ENCODE measurements at places on chromosomes 4 and X.

DNA sequence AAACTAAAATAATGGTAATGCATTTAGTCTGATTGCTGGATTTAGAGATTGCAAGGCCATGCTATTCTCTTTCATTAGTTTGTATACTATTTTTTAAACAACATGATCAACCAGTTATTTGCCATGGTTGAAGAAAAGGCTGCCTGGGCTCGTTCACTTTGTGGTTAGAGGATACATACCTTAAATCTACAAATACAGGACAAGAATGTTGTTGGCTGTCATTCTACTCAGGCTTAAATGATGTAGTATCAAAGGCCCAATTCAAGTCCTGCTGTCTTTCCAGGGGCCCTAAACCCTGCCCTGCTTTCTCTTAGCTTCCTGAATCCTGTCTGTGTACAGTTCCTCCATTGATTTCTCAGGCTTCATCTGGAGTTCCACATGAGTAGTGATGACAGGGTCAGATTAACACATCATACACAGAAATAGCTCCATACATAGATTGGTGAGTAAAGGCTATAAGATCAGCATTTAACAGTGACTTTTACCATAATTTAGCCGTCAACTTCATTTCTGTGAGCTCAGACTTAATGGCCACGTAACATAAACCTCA lies 114.9 kb upstream of the GPRIN3 start:
- DNase-seq, result no peak

DNA sequence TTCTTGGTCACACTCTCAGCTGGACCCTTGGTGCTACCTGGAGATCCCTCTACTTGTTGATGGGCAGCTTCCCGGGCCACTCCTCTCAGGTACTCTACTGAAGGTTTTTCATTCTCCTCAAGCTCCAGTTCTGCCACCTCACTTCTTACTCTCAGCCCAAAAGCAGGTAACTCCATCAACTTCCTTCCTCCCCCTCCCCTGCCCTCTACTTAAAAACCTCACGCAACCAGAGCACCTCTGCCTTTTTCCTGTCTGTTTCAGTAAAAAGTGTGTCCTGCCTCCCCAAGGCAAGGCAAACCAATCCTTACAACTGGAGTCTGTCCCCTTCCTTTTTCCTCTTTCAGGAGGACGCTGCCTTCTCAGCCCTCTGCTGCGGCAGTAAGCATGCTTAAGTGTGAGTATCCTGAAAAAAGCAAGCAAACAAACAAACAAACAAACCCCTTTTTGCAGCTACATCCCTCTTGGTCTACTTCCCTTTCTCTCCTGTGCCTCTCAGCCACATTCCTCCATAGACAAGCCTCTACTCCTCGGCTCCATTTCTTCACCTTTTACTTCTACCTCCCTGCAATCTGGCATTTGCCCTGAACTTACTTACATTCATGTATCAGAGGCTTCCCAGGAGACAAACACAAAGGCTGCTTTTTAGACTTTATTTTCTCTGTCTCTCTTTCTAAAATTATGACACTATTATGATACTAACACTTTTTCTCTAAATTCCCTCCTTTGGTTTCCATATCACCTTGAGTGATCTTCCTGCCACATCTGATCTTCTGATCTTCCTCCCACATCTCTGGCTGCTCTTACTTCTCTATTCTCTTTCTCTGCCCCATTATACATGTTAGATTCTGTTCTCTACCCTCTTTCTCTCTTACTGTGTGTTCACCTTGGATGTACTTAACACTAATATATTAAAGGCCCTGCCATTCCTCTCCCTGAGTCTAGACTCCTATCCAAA lies 5.4 kb downstream of the ALPK1 start:
- DNase-seq, result no peak

GRCh38 chr4:106522839-106523238 lies 154.3 kb upstream of the GIMD1 start:
- DNase-seq, result no peak

DNA sequence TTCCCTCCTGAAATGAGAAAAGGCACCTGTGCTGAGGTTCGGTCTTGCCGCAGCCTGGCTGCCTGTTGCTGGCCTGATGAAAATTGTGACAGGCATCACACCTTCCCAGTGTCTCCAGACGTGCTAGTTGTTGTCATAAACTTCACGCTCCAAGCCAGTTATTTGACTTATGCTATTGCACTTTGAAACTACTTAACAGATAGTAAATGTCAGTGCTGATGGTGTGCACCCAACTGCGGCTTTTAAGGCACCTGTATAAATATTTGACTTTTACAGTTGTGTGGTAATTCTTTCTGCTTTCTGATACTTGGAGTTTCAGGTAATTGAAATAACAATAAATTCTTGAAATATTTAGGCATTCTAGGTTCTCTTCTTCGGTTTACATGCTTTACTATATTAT lies 1.8 kb downstream of the WWC2 start:
- no peak for DNase-seq

DNA sequence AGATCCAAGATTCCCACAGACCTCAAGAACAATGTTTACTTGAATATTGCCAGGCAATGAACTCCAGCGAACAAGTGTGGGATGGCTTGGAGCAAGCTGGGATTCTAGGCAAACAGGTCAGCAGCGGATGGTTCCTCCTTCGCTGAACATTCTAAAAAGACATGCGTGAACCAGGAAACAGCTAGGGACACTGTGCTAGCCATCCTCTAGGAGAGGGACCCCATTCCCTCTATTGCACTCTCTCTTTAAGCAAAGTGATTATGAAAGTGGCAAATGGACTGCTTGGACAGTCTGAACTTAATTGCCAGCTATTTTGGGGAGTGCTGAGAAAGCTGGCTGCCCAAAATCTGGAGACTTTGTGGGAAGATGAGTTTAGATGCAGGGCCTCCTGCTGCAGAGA lies 29.9 kb upstream of the TEC start:
- no peak for DNase-seq

GRCh38 chrX:153669174-153669890 lies 4.3 kb downstream of the PNCK start:
- peak; percentile 72 for DNase-seq

GRCh38 chr4:18568600-18568999 lies 547.0 kb upstream of the LCORL start:
- DNase-seq, result no peak

DNA sequence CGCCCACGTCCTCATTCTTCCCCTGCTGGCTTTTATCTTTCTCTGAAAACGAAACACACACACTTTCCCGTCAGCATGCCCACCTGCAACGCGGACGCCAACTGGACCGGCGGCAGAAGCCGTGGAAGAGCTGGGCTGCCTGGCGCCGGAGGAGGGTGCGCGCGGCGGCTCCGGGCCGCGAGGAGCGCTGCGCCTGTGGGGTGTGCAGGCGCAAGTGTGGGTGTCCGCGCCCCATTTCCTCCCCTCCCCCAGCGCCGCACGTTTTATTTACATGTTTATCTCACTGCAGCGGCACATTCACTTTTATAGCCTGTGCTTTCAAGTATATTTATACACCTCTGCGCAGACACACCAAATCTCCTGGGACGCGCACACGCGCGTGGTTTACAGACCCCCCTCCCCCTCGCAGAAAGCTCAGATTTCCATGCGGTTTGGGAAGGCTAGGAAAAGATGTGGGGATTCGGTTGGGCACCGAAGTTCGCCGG lies 1.5 kb downstream of the PITX2 start:
- no peak for DNase-seq

DNA sequence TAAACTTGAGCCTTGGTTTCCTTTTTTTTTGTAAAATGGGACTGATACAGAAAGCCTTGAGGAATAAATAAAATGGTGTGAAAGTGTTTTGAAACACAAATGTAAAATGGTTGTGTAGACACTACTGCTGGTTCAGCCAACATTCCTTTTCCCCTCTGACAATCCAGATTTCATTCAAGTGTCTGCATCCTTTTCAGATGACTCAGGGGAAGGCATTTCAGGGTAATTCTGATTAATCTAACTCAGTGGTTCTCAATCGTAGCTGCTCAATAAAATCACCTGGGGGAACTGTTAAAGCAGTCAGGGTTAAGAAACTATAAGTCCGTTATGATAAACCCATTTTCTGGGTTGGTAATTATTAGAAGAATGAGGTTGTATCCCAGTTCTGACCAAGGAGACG lies 4.6 kb downstream of the ARHGAP10 start:
- DNase-seq, result no peak

DNA sequence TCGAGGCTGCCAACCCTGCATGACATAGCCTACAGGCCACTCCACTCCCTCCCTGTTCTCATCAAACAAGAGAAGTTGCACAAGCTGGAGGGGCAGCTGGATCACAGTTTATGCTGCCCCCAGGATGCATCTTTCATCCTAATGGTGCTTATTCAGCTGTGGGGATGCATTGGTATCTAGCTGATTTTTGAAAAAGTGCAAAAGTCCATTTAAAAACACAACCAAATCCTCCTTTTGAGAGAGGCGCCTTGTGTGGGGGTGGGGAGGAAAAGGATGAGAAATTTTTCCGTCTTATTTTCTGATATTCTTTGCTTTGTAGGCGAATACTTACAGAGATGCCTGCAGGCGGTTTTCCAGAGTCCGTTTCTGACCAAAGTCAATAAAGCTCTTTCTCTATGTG lies 276.4 kb upstream of the BOD1L1 start:
- no peak for DNase-seq

- DNase-seq, result no peak
These were observed 3.2 kb upstream of the NFKB1 start for GRCh38 chr4:102497986-102498385.

- no peak for DNase-seq
These were observed 203.6 kb upstream of the MAMLD1 start for GRCh38 chrX:150159537-150159936.

DNA sequence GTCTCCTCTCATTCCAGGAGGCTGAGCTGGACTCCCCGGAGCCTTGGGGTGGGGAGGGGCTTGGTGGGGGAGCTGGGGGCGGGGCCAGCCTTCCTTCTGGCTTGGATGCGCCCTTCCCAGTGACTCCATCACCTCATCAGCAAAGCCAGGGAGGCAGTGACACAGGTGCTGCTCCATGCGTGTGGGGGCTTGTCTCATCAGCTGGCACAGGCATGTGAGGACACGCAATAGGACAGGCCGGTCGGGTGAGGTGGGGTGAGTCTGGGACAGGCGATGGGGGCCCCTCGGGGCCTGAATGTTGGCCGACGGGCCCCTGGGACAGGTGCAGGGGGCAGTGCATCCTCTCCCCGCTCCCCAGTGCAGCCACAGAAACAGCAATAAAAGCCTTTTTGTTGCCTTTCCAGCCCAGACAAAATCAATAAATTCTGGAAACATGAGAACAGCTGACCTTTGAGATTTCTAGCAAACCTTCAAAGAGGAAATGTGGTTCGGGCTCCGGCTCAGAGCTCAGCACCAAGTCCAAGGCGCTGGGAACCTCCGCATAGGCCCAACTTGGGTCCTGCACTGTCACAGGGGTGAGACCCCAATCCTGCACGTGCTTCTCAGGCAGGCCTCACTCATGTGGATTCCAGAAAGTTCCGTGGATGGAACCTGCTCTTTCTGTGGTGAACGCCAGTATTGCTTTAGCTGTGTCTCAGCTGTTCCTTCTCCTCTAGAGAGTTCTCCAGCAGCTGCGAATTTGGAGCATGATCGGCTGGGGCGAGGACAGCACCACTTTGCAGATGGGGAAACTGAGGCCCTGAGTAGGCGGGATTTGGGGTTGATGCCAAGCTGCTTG lies 18.5 kb downstream of the ADRA2C start:
- no peak for DNase-seq

DNA sequence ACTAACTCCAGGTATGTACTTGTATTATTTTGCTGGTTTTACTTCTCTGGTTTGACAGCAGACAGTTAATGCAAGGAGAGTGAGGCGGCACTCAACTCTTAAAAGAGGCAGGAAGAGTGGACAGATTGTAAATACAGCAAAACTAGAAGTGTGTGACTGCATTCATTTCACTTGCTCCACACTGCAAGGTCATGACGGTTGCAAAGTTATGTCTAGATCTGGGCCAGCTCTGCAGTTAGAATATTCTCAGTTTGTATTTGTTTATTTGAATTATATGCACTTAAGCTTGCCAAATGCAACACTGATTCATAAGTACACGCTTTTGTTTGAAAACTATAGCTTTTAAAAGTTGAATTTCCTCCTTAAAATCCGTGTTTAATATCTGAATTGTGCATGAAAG lies 148.9 kb downstream of the STIM2 start:
- no peak for DNase-seq

- DNase-seq, result no peak
These were observed 66.8 kb downstream of the SOWAHB start for GRCh38 chr4:76830964-76831703.

DNA sequence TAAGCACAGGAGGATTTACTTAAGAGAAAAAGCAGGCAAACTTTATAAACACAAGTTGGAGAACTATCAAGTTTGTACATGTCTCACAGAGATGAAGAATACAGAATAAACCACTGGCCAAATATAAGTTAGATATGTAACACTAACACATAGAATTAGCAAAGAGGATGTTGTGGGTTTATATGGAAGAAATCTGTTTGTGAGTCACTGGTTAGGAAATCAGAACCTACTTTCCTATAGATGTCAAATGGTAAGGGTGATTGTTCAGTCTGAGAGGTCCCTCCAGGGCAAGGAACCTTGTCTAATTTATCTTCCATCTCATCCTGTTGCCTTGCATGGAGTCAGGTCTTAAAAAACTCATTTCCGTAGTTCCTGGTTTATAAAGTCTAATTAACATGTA lies 14.8 kb upstream of the ART3 start:
- no peak for DNase-seq

GRCh38 chrX:68989865-68990606 lies 161.2 kb downstream of the EFNB1 start:
- no peak for DNase-seq

DNA sequence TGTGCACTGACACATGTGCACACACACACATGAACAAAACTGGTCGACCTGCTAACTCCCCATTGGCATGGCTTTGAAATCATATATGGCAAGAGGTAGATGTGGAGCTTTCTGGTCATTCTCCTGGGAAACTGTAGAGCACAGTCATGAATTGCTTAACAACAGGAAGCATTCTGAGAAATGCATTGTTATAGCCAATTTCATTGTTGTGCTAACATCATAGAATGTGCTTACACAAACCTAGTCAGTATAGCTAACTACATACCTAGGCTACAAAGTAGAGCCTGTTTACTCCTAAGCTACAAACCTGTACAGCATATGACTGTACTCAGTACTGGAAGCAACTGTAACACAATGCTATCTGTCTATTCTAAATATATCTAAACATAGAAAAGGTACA lies 134.2 kb upstream of the SH3RF1 start:
- DNase-seq, result no peak

DNA sequence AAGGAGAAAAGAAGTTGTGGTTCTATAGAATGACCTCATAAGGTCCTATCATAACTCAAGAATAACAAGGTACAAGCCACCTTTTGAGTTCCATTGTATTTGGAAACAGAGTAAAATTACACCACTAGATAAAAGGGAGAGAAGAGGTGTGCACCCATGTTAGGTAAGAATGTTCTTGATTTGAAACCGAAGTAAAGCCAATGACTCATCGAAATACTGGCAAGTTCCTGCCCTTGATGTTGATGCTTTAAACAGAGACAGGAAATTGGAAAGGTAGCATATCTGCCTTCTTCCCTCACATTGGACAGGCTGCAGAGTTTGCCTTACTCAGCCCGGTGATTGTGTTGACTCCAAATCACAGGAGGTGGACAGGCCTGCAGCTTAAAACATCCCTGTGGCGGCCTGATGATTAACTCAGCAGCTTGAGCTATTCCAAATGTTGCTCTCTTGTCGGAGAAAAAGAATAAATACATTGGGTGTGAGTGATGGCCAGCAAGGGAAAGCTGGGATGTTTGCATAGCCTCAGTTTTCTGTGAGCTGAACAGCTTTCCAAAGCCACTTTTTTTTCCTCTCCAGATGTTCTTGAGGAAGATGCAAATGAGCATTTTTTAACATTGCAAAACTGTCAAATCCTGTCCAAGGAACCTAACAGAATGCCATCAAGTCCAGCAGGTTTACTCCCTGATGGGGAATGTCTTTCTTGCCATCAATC lies 321.1 kb downstream of the NKX6-1 start:
- DNase-seq, result no peak

GRCh38 chr4:78545275-78546246 lies 6.0 kb upstream of the ANXA3 start:
- DNase-seq, result no peak
